Omental fat pad (tissue), 4 donors: ENCODE measurements at places on chromosomes 7 and 10. TPM values are rescaled to one million over a fixed set of nuclear protein-coding genes. Genes with fewer than 3 reads are reported as not detected.

- no peak for DNase-seq
Measured at GRCh38 chr7:3430588-3430987, 129.5 kb downstream of the SDK1 start.

DNA sequence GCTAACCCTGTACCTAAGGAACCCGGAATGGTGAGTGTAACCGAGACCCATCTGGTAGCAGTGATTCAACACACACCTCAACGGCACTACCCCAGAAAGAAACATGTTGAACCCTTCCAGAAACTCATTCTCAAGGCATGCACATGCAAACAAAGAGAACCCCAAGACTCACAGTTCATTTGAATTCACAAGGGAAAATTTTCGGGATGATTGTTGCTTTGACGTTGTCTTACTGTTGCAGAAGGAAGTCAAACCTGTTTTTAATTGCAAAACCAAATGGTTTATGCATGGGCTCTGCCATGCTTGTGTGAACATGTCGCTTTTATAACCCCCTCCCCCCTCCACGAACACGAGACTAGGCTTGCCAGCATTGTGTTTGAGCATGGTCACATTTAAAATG lies 539.7 kb downstream of the GATA3 start:
- DNase-seq = no peak

DNA sequence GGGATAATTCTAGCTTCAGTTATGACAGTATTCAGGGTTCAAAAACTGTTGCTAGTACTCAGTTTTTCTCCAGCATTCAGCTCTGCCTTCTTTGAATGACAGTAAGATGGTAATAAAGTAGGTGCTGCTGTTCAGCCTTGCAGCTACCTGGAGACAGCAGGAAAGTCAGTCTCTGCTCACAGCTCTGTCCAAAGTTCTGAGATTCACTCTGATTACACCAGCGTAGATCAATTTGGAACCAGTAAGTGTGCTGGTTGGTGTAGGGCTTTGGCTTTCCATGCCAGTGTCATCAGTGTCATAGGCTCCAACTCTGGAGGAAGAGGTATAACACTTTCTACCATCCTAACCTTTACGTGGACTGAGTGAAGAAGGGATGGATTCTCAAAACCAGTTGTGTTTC lies 26.2 kb downstream of the STK17A start:
- no peak for DNase-seq

- no peak for DNase-seq
Measured at GRCh38 chr7:132161976-132162375, 414.3 kb downstream of the PLXNA4 start.

DNA sequence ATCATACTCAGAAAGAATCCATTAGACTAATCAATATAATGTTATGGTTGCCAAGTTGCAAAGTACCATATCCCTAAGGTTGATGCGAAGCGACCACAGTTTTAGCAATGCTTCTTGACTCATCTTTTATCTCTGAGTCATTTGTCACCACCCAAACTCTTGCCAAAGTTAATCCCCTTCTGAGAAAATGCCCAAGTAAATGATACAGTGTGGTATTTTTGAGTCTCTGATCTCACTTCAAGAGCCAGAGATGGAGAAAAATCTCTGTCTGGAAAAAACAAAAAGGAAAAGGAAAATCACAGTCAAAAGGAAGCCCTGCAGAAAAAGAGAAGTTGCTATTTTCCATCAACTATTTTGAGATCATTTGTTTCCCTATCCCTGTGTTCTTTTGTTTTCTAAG lies 26.7 kb upstream of the OTUD1 start:
- DNase-seq = no peak

- DNase-seq = no peak
Measured at GRCh38 chr10:79044036-79044632, 24.6 kb upstream of the ZMIZ1 start.

DNA sequence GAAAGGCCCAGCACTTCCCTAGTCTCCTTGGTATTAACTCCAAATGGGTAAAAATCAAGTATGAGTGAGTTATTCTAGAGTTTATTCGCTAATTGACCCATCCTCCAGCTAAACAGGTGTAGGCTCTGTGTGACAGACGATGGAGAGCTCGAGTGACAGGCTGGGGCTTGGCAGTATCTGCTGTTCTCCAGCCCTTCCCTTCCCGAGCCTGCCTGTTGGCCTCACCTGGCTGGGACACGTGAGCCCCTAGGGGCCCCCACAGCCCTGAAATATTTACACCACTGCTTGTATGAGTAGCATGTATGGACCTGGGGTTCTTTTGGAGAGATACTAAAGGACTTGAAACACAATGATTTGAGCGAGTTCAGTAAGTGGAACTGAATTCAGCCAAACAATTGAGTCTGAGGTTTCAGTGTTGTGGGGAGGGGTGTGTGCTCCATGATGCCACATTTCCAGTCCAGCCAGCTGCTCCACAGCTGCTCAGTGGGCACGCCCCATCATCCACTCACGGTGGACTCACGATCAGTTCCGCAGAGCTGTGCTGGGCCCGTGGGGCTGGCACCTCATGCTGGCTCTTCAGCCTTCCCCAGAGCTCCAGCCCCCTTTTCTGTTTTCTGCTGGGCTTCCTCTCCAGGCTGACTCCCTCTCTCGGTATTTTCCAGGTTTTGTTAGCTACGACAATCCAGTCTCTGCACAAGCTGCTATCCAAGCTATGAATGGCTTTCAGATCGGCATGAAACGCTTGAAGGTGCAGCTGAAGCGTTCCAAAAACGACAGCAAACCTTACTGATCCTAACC lies 283.0 kb downstream of the USP6NL start:
- DNase-seq = no peak

GRCh38 chr7:106419455-106420182 lies 134.8 kb upstream of the NAMPT start:
- DNase-seq = no peak

DNA sequence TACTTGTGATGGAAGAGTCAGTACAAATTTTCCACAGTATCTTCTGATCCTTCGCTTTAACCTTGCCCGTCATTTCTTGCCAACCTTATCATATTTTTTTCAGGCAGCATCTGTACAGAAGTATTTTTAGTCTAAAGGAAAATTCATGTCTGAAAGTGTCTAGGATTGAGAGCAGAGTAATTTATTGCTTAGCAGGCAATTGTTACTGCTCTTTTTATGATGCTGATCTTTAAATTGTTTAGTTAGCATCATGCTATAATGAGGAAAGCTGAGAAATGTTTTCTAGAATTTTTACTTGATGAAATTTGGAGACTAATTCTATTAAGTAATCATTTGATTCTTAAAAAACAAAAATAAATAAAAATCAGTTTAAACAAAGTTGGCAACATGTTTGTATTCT lies 20.6 kb downstream of the KAT6B start:
- DNase-seq = no peak

GRCh38 chr10:72426986-72427385 lies 72.3 kb upstream of the DNAJB12 start:
- no peak for DNase-seq

- DNase-seq = no peak
Measured at GRCh38 chr10:33365301-33365700, 30.8 kb upstream of the NRP1 start.

DNA sequence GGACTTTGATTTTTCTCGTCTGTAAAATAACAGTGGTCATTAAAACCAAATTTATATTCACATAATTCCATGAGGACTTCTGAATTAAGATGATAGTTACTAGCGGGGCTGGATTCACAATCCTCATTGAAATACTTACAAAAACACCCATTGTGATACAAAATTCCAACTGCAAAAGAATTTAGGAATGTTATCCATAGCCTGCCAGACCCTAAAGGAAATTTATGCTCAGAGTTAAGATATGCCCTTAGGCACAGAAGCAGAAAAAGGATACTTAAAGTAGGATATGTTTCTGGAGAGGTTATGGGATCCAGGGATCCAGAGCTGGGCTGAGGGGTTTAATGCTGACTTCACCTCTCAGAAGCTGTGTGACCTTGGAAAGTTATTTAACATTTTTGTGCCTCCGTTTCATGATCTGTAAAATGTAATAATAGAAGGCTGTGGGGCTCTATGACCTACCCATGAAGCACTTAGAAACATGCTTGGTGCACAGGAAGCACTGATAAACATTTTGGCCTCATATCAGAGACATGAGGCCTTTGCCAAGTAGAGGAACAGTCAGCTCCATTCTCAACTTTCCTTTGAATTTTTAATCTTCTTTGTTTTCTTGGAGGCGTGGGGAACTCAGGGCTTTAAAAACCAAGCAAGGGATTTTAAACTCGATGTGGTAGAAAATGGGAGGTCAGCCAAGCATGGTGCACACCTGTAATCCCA lies 744.7 kb downstream of the KCNMA1 start:
- DNase-seq = no peak

- no peak for DNase-seq
Measured at GRCh38 chr10:113362645-113363091, 190.2 kb upstream of the HABP2 start.

DNA sequence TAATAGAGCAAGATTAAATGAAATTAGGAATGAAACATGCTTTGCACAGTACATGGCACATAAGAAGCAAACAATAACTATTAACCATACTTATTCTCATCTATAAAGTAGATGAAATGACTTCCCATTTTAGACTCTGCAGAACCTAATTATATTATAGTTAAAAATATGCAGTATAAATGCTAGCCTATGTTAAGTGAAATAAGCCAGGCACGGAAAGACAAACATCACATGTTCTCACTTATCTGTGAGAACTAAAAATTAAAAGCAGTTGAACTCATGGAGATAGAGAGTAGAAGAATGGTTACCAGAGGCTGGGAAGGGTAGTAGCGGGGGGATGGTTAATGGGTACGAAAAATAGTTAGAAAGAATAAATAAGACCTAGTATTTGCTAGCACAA lies 247.0 kb downstream of the PRKG1 start:
- no peak for DNase-seq

DNA sequence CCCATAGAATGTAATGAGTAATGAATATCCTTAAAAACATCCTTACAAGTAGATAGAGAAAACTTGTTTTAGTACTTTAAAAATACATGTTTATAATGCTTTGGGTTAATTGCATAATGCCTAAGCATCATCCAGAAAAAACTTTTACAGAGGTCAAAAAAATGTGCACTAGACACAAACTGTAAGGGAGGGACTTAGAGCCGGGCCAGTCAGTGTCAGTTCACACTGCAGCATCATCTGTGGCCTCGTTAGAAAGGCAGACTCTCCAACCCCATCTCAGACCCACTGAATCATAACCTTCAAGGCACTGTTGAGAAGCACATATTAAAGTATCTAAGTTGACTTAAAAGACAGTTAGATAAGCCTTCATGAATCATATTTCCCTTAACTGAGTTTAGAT lies 230.1 kb upstream of the PRPS1L1 start:
- no peak for DNase-seq

DNA sequence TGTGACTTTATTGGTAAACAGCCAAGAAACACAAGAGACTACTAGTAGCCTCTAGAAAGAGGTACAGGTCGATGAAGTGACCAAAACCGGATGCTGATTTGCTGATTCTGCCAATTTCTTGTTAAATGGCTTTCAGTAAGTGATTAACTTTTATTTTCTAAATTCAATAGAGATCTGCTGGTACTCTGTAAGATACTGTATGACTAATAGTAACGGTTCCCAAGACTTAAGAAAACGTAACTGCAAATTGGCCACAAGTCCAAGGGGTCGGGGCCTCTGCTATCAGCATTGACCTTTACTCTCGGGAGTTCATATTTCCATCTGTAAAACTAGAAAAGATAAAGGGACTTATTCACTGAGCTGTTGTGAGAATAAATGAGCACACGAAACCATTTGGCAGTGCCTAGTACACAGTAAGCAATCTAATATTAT lies 1.4 kb downstream of the FAM3C start:
- no peak for DNase-seq

DNA sequence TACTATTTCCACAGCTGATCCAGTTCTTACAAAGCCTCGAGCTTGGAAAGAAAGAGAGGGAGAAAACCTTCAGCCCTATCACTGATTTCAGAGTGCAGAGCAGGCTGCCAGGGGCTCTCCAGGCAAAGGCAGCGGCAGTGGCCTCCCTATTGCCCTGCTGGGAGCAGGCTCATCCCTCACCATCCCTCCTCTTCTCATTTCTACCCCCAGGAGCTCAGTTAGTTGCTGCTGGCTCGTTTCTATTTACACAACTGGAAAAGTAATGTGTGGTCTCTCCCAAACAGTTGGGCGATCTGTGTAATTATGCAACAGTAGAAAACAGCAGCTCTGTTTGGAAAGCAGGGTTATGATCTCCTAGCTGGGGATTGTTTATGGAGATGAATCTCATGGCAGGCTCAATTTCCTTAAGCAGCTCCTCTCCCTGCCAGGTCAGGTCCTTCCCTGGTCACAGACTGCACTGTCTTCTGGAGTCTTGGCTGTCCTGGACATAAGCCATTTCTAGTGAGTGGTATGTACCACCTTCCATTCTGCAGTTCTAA lies 28.7 kb upstream of the TNS3 start:
- DNase-seq = no peak

CDK1 gene
- total RNA-seq = 9.1 TPM

CTNNA3 gene
- total RNA-seq = 1.2 TPM

CCDC126 gene
- 11.0 TPM for total RNA-seq

LIPN gene
- total RNA-seq = 1.4 TPM

CACNA2D1 gene
- 39.8 TPM for total RNA-seq

DOCK4 gene
- total RNA-seq = 47.5 TPM

JCAD gene
- total RNA-seq = 14.6 TPM

ZNRF2 gene
- total RNA-seq = 23.3 TPM

FAM25A gene
- total RNA-seq = not detected

EN2 gene
- total RNA-seq = not detected
